ENCODE measurements at places on chromosomes 1 and 21.

- no peak for DNase-seq
These were observed 101.5 kb downstream of the SCCPDH start for GRCh38 chr1:246825557-246826175.

- no peak for DNase-seq
These were observed 87.8 kb downstream of the HLX start for GRCh38 chr1:220966881-220967611.

DNA sequence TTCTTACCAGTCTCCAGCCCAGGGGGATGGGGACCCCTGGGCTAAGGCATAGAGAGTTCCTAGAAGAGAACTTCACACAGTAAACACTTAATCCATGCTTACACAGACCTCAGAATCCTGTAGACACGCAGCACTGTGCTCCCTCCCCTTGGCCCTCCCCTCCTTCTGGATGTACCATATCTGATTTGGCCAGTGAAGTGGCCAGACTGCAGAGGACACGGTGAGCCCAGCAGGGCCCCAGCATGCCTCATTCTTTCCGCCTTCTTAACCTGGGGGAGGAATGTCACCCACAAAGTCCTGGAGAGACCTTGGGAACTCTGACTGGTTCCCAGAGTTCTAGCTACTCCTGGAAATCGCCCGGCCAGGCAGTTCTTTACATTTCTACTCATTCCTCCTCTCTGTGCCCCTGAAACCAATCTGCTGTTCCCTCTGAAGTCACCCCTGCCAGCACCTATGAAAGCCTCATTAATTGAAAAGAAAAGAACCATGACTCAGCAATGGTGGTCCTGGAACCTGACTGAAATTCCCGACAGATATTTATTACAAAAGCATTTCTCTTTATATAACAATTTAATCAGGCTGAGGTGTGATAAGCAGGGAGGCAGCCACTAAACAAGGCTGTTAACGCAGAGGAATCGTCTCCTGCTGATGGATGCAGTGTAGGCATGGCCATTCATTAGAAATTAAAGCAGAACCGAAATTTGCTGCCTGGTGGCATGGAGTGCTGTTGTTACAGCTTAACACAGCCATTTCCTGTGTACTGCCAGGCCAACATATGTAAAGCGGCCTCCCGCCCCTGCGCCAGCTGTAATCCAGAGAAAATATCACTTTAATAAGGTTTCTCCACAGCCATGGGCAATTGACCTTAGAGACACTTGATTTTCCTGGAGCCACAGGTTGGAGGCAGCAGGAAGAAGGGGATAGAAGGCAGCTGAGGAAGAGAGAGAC is 74.6 kb upstream of the KCND3 start:
- DNase-seq, result no peak

DNA sequence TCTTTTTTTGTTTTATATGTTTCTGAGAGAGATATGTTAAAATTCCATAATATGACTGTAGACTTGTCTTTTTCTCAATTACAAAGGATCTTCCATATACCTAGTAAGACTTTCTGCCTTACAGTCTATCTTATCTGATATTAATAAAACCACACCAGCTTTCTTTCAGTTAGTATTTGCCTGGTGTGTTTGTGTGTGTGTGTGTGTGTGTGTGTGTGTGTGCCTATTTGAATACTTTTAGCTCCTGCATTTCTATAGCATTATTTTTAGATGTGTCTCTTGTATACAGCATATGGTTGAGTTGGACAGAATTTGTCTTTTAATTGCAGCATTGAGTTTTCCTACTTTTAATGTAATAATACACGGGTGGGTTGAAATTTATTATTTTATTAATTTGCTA is 27.5 kb downstream of the ST6GALNAC3 start:
- no peak for DNase-seq

- DNase-seq, result peak; percentile 75
These were observed 38.8 kb upstream of the SRSF10 start for GRCh38 chr1:24018611-24019580.

DNA sequence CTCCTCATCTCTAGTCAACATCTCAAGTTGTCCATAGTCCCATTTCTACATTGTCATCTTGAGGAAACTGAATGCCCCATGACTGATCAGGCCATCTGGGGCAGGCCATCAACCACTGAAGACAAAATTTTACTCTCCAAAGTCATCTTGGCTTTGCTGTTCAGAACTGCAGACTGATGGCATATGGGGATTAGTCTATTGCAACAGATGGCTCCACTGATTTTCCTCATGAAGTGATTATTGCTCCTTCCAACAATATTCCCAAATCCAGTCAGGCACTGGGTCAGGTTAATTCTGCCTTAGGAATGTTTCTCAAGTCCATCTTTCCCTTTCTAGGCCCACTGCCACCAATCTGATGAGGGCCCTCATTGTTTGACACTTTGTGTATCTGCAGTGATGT is 101.7 kb downstream of the ESRRG start:
- no peak for DNase-seq

DNA sequence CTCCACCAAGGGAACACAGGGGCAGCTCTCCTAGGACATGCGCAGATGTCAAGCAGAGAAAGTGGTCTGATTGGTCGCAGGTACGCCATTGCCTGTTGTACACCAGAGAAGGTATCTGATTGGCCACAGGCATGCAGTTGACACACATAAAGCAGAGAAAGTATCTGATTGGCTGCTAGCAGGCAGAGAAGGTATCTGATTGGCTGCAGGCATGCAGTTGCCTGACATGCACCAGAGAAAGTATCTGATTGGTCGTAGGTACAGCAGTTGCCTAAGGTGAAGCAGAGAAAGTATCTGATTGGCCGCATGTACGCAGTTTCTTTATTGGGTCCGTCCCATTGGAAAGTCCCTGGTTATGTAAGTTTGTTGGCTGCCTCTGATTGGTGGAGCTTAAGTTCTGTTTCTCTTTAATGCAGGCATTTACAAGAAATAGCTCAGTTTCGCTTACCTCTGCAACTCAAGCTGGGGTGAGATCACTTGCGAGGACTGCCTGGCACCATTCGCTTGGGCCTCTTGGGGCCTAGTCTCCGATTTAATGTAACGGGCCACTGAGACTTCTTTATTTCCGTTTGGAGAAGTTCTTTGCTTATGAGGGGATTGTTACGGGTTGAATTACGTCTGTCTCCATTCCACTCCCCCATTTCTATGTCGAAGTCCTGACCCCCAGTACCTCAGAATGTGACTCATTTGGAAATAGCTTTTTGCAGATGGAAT is 74.2 kb downstream of the SIK1 start:
- no peak for DNase-seq

DNA sequence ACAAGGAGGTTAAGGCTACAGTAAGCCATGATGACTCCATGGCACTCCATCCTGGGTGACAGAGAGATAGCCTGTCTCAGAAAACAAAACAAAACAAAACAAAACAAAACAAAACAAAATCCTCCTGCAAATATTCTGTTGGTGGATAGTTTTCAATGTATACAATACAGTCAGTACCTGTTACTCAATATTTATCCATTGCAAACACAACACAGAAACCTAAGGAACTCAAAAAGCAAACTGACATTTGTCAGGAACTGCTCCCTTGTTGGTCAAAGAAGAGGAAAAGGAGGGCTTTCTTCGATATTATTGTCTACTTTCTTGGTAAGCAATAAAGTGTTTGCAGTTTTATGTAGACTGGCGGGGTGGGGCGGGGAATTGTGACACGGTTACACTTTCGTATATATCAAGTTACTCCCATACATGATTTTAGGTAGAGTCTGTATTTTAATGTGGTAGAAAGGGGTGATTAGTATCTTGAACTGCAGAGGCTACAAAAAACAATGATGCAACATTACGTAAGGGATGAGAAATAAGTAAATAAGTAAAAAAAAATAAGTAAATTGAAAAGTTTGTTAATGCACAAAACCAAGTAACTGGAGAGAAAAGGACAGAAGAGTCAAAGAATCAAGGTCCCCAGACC is 31.8 kb downstream of the APP start:
- DNase-seq, result no peak

GRCh38 chr1:43573066-43573800 is 42.5 kb downstream of the PTPRF start:
- no peak for DNase-seq

- DNase-seq, result no peak
These were observed 46.4 kb upstream of the CR2 start for GRCh38 chr1:207407655-207408260.

GRCh38 chr1:45356186-45356585 is 15.9 kb upstream of the MUTYH start:
- DNase-seq, result no peak

GRCh38 chr1:27787895-27788294 is 14.9 kb downstream of the STX12 start:
- no peak for DNase-seq

GRCh38 chr1:182249201-182249676 is 142.4 kb downstream of the GLUL start:
- DNase-seq, result peak; percentile 68

DNA sequence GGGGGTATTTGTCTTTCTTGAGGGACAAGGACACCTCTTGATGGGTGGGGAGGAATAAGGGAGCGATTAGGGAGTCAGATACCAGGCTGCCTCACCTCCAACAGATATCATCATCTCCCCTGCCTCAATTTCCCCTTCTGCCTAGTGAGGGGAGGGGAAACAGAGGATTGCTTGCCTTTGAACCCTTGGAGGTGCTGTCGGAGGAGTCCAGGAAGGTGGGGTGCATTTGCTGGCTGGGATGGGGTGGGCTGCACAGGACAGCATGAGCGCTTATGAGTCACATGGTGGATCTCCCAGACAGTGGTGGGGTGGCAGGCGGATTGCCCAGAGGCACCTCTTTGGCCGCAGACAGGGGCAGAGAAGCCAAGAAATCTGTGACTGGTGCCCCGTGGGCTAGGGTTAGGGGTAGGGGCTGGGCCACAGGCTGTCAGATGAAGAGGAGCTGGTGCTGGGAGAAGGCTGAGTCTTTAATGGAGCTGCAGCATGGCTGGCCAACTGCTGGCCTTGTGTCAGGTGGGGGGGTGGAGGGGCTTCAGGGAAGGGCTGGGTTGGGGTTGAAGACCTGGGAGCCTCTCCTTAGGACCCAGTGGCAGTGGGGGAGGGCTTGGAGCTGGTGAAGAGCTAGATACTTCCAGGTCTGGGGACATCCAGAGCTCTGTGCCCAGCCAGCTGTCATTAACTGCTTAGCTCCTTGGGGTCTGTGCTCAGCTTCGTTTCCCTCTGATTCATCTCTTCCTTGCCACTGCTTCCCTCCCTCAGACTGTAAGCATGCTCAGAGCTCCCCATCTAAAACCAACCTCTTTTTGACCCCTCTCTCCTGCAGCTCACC is 7.0 kb upstream of the ADORA1 start:
- DNase-seq, result peak; percentile 37

GRCh38 chr1:201191653-201192260 is 1.1 kb downstream of the IGFN1 start:
- no peak for DNase-seq

- no peak for DNase-seq
These were observed 74.7 kb downstream of the MEGF6 start for GRCh38 chr1:3536420-3537195.

DNA sequence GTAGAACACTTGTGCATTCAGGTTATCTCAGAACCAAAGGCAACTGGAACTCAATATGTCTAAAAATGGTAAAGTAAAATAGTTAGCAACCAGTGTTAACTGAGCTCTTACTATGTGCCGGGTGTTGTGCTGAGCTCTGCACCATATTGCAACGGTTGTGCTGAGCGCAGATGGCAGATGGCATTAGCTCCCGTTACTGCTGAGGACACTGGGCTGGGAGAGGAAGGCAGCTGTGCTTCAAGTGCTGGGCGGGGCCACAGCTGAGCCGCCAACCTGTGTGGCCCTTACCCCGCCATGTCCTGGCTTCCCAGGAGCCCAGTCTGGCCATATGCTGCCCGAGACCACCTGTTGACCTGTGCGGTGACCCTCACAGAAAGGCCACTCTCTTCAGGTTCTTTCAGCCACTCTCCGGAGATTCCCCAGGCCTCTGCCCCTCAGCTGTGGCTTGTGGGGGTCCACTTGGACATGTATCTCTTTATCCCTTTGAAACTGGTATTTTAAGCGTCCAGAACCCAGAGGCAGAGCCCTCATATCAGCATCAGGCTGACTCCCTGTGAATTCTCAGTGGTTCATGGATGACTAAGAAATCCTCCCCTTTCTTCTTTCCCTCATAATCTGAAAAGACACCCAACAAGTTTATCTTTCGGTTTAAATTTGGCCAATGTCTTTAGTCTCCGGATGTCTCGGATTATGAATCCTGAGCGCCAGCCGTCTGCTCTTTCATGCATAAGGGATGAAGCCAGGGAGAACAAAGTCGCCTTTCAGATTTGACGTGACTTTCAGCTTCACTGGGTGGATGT is 26.4 kb downstream of the LDLRAP1 start:
- DNase-seq, result peak; percentile 38

DNA sequence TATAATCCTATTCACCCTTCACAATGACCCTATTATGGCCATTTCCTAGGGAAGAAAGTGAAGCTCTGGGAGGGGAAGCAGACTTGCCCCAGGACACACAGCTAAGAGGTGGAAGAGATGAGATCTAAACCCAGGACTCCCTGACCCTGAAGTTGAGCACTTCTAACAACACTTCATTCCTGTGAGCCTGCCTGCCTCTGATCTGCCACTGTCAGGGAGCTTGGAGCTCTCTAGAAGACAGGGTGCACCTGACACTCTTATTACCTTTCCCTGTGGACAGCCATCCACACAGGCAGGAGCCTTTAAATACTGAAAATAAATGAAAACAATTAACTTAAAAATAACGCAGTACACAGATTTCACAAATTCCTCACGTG is 599 bp downstream of the MKNK1 start:
- DNase-seq, result no peak

GRCh38 chr1:25772692-25773245 is 27.2 kb upstream of the SELENON start:
- no peak for DNase-seq

DNA sequence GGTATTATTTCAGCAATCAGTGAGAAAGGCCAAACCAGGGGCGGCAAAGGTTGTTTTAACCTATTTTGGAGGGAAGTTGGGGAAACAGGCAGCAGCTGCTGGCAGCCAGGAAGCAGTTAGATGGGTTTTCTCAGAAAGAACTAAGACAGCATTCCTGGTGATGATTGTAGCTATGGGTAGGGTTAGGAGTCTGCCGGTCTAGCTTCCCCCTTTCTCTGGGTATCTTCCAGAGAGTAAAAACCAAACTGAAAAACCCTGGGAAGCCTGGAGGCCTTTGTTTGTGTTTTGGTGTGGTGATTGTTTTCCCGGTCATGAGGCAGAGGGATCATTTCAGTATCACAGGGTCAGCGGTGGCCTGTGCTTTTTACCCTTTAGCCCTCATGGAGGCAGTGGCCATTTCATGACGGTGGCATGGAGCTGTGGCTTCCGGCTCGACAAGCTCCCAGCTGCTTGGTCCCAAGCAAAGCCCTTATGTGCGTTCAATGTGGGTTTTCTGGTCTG is 19.5 kb upstream of the TNFRSF1B start:
- no peak for DNase-seq

Data from endodermal cell (in vitro differentiated cells).